Daoy (cell line): ENCODE measurements at places on chromosomes 7 and 10.

GRCh38 chr10:86944471-86944870 is 12.9 kb downstream of the MMRN2 start:
- DNase-seq = no peak

GRCh38 chr10:32731527-32731926 is 226.5 kb downstream of the ITGB1 start:
- DNase-seq = no peak

- no peak for DNase-seq
Measured at GRCh38 chr10:24177636-24178035, 31.3 kb upstream of the KIAA1217 start.

DNA sequence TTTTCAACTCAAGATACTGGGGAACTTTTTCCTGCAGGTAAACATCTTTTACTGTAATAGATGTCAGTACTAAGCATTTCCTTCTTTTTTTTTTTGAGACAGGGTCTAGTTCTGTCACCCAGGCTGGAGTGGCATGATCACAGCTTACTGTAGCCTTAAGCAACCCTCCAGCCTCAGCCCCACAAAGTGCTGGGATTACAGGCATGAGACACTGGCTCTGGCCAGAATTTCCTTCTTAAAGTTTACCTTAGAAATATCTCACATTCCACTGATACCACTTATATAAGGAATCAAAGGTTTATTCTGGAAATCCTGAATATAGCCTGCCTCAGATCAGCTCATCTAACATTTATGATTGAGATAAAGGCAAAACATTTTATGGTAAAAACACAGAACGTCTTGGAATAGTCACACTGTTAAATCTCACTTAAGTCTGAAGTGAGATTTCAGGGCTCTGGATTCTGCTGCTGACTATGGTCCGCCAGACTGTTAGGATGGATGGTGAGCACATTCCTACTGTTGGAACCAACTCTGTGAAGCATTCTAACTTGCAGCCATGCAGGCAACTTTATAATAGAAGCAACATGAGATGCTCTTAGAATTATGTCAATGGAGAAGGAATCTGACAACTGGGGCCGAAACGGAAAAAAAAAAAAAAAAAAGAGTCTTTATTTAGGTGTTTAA is 151.9 kb downstream of the ZMYND11 start:
- no peak for DNase-seq

DNA sequence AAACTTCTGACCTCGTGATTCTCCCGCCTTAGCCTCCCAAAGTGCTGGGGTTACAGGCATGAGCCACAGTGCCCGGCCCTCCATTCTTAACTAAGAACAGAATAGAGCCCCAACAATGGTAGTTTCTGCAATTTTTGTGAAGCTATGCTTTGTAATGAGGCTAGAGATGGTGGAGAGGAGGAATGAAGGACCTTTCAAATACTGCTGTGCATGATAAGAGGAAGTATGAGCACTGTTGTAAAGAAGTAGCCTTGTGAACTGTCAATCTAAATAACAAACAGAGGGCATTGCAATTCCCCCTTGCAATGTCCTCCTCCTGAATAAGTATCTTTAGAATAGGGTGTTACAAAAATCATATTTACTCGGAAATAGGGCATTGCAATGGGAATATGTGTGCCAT is 70.2 kb downstream of the EVX1 start:
- DNase-seq = no peak

GRCh38 chr7:84144935-84145334 is 49.7 kb downstream of the SEMA3A start:
- no peak for DNase-seq
